ENCODE measurements at places on chromosomes 11 and 22.

DNA sequence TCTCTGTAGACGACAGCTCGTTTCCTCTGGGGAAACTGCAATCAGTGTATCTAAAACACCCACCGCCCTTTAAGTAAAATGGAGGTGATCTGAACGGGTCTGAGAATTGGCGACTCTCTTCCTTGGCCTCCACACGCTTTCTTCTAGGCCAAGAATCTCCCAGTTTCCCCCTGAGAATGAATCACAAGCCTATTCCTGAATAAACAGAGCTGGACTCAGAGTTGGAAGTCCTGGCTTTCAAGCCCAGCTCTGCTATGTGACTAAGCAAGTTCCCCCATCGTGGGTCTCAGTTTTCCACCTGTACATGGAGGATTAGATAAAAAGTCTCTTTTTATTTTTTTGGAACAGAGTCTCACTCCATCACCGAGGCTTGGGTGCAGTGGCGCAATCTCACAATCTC is 200.4 kb downstream of the MN1 start:
- no peak for ATAC-seq

DNA sequence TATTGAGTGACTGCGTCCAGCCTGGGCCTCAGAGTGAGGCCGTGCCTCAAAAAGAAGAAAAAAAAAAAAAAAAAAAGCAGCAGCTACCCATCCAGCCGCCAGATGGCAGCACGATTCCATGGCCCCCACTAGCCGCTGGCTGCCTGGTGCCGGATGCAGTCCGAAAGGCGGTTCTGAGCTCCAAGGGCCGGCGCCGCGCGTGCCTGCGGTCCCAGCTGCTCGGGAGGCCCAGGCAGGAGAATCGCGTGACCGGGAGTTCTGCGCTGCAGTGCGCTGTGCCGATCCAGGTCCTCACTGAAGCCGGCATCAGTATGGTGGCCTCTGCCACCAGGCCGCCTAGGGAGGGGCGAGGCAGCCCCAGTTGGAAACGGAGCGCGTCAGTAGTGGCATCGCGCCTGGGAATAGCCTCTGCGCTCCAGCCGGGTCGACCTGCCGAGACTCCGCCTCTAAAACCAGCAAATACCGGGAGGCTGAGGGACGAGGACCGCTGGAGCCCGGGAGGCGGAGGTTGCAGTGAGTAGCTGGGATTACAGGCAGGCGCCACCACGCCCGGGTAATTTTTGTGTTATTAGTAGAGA is 19.3 kb downstream of the SCARF2 start:
- ATAC-seq = peak; percentile 94

GRCh38 chr22:22060200-22061084 is 77.9 kb upstream of the TOP3B start:
- ATAC-seq = peak; percentile 84

DNA sequence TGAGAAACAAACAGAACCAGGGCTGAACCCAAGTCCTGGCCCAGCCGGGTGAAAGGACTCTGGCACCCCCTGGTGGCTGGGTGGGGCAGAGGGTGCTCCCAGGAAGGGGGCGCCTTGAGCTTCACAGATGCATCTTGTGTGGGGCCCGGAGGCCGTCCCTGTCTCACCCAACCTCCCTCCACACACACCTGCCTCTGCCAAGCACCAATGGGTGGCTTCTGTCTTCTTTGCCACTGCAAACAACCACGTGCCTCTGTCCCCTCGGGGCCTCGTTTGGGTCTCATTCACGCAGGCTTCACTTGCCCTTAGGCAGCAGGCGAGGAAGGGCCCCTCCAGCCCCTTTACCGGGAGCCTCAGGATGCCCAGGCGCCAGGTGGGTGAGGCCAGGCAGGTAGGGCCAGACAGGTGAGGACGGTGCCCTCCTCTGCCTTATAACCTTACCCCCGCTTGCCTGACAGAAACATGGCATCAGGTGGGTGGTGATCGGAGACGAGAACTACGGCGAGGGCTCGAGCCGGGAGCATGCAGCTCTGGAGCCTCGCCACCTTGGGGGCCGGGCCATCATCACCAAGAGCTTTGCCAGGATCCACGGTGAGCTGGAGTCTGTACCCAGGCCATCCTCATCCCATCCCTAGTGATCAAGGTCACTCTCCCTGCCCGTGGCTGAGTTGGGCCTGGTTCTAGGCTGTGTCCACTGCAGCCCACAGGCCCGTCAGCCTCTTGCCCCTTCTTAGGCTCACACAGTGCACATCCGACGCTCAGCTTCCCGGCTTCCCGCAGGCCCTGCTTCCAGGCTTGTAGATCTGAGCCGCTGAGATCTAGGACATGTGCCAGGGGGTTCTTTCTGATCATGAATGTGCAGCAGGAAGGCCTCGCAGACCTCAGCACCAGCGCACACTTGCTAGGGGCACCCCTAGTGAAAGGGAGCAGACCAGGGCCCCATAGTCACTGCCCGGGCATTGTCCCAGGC is 17.2 kb downstream of the POLR3H start:
- ATAC-seq = peak; percentile 13

DNA sequence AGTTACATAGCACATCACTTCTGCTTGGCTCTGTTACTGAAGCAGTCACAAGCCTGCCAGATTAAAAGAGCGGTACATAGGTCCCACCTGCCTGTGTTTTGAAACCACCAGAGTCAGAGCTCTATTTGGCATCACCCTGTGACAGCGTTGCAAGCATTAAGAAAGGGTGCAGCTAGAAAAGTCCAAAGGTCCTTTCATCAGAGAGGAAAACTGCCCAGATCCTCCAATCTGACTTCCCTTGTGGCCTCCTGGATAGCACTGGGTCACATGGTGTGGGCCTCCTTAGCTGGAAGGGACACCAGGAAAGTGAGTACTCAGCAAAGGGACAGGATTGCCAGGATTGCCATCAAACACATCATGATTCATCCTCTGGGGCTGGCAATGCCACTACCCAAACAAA is 22.9 kb downstream of the STX3 start:
- ATAC-seq = no peak

DNA sequence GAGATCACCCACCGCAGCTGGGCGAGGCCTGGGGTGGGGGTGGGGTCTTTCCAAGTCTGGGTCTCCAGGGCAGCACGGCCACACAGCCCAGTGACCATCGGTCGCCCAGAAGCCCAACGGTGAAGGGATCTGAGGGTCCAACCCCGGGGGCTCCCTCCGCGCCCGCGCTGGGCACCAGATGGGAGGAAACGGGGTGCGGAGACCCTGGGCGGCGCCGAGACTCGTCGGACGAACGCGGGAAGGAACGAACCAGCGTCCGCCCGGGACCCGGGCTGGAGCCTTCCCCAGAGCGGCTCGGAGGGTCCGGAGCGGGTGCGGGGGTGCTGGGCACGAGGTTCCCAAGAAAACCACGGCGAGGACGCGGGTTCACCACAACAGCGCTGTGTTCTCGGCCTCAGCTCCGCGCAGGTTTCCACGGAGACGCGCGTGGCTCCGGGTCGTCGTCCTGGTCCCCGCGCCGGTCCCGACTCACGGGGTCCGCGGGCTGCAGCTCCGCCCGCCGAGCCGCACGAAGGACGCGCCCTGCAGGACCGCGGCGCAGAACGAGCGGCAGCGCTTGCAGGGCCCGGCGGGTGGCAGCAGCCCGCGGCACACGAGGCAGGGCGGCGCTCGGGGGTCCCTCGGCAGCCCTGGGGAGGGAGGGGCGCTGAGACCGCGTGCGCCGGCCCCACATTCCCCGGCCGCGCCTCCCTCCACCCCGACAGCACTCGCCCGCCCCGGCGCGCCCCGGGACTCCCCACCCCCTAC is 2.3 kb upstream of the IL17REL start:
- no peak for ATAC-seq

DNA sequence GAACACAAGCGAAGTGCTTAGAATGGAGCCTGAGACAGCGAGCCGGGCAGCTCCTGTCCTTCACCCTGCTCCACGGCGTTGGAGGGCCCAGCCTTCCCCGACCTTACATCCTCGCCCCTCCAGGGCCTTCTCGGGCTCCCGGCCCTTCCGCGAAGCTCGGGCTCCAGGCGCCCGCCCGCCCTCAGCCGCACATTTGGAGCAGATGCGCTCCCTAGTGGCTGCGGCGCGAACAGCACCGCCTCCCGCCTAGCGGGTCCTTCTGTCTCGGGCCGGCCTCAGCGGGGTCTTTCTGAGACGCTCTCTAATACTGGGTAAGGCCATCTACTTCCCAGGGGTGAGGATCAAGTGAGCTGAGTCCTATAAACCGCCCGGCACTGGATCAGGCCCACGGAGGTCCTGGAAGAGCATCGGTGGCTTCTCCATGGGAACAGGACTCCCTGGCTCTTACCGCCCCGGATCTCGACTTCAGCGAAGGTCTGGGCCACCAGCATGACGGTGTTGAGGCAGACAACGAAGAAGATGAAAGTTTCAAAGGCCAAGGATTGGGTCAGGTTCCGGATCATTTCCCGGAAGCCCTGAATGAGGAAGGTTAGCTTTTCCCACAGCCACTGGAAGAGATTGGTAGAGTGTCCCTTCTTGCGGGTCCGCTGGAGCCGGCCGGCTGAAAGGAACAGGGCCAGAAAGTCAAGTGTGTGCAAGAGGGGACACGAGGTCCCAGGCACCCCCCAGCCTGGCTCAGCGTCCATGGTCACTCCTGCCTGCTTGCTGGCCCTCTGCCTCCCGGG is 3.7 kb downstream of the CATSPER1 start:
- ATAC-seq = peak; percentile 76

GRCh38 chr22:39562839-39563489 is 7.6 kb upstream of the CACNA1I start:
- no peak for ATAC-seq

DNA sequence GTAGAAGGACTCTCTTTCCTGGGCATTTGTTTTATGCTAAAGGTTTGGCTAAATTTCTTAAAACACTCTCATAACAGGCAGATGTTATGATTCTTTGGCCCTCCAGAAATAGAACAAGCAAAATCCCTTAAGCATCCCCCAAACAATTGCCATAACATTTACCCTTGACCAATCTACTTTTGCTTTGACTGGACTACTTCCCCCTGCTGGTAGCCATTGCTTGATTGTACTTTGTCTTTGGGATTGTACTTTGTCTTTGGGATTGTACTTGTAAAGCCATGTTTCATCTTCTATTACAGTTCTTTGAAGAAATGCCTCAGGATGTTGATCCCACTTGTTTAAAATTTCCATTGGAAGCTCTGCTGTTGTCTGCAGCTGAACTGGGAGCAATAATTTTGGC is 53.3 kb upstream of the GLYAT start:
- ATAC-seq = no peak

DNA sequence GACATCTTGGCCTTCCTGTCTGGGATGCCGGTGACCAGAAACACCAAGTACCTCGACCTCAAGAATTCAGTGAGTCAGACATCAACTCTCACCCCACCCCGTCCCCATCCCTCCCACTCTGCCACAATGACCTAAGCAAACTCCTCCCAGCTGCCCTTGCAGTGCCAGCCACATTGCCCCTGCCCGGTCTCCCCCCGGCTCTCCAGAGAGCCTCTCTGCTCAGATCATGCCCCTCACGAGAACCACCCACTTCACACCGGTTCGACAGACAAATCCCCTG is 23.6 kb upstream of the MYRF start:
- ATAC-seq = no peak
